ENCODE measurements at places on chromosomes 12 and 14.
A peak's percentile ranks its signal among the peaks of the same experiment; 100 is the strongest.

DNA sequence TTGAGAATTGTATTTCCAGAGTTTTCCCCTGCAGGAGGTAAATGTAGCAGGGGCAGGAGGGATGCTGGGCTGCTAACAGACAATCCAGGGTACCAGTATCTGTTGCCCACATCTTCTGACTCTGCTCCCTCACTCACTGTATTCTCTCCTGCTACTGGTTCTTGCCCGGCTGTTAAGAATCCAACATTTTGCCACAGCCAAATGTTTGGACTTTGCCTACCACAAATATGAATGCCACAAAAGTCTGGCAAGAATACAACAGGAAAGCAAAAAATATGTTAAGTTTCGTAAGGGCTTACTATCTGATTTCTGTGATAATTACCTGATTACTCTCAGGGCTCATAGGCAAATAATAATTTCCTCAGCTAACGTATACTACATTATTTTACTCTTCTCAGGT lies 160.0 kb downstream of the BCAT1 start:
- DNase-seq = no peak

GRCh38 chr14:33792720-33793368 lies 158.0 kb downstream of the EGLN3 start:
- peak; percentile 90 for DNase-seq

DNA sequence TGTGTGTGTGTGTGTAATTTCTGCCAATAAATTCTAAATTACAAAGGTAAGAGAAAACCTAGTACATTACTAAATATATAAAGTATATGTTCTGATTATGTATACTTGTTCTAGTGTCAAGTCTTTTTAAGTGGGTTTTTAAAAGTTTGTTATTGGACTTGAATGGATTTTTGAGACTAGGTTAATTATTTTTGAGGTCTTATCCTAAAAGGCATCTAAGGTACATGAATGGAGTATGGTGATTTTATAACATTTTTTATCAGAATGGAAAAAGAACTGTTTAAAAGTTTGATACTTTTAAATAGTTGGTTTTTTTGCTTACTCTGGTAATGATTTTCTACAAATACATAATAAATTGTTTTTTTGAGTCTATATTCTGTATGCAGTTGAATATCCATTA lies 22.5 kb upstream of the TMPRSS12 start:
- no peak for DNase-seq

DNA sequence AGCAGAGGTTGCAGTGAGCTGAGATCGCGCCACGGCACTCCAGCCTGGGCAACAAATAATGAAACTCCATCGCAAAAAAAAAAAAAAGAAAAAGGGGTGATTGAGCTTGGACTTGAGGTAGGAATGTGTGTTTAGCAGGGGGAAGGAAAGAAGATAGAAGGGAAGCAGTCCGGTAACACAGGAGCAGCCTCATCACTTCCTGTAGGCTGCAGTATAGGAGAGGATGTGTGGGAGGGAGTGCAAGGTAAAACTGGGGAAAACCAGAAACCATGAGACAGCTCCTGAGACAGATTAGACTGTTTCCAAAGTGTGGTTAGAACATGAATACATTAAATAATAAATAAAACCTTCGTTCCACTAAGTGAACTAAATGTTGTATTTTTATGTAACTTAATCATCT lies 49.2 kb downstream of the FGD4 start:
- DNase-seq = no peak
